Muscle of arm (tissue), 14 donors: ENCODE measurements at places on chromosomes 4 and X.
A peak's percentile ranks its signal among the peaks of the same experiment; 100 is the strongest.

- no peak for DNase-seq
These were observed 111.3 kb downstream of the PSAPL1 start for GRCh38 chr4:7323461-7323871.

- peak; percentile 38 for DNase-seq
These were observed at the start of gene ING2 for GRCh38 chr4:183504930-183505610. ING2 (plus strand) TSS chr4:183505058; CDS start chr4:183505196, 138 bp downstream.

DNA sequence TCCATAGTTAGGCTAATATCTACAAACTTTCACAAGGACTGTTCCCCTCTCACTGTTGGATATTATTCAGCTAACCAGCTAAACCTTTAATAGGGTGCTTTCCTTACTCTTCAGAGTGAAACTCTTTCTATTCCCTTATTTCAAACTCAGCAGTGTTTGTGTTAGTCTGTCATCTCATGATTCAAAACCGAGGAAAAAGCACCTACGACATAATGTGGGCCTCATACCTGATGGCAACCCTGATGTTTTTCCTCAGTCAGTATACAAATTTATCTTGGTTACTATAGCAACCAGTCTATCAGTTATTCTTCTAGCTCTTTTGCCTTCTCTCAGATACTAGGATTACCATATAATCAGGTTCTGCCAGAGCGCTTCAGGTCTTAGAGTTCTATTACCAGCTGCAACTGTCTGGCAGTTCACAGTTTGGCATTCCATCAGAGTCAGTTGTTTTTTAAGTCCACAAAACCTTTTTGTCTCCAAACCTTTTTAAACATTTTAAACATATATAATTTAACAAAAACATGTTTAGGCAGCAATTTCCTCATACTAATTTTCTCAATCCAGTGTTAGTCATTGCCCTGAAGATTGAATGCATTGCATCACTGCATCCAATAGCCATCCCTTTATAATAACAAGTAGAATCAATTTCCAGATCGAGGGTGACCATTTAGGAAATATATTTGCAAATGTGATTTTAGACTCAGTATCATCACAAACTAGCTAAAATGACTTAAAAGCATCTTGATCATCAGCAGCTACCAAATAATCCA is 7.4 kb downstream of the WDR44 start:
- DNase-seq = no peak

DNA sequence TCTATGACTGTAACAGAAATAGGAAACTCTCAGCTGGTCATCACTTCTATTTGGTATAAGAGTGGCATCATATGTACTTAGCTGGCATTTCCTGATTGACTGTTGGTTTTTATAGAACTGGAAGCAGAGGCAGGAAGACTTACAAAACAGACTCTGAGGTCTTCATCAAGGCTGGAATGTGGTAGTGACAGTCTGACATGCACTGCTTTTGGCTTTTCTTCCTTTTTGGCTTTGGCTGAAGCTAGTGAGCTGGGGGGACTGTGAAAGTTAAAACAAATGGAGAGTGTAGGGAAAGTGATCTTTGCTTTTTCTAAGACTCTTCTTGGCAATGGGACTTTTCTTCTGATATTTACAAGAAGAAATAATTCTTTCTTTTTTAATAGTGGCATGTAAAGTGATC is 121.1 kb upstream of the SLC4A4 start:
- no peak for DNase-seq

DNA sequence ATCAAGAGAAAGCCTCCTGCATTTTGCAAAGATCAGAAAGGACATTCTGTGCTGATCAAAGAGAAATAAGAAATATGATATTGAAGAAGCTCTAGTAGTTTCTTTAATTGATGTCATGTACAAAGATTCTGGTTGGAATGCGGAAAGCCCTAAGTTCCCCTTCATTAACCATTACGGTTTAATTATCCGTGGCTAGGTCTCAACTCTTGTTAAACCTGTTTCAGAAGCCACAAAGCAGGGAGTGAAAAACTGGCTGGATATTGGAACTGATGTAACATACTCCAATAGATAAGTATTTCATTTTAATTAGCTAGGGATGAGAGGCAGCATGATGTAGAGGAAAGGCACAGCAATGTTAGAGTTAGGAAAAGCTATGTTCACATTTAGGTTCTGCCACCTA is 55.7 kb downstream of the SPANXN3 start:
- DNase-seq = no peak

- DNase-seq = no peak
These were observed 115.4 kb downstream of the PTTG2 start for GRCh38 chr4:38075370-38076152.

DNA sequence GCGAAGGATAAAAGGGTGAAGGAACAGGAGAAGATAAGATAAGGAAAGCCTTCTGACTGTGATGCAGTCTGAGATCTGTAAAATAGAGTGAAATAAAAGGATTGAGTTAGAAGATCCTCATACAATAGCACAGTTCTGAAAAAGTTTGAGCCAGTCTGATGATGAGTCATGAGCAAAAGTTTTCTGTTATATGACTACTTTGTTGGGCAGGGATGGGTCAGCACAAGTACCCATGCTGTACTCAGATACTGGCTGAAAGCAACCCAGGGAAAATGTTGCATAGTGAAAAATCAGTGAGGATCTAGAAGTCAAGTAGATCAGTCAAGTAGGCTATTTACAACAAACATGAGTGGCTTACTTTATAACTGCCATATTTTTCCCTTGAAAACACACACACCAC is 253.5 kb downstream of the PCDH10 start:
- DNase-seq = no peak

- no peak for DNase-seq
These were observed 653.8 kb upstream of the GALNT7 start for GRCh38 chr4:172514801-172515200.
